Caco-2 (cell line): ENCODE measurements at places on chromosomes 16 and 17. TPM values are rescaled to one million over a fixed set of nuclear protein-coding genes. Genes with fewer than 3 reads are reported as not detected.

ATAD5 gene
- 20.2 and 21.8 TPM in 2 replicates for total RNA-seq

CLEC18B gene
- total RNA-seq: 0.36 and 1.3 TPM in 2 replicates

NPIPA3 gene
- total RNA-seq: 1.8 TPM in 1 of 2 replicates, not detected in the other

MEFV gene
- total RNA-seq: not detected in 2 replicates

PIMREG gene
- 15.8 and 15.9 TPM in 2 replicates for total RNA-seq

SDK2 gene
- 0.09 and 0.14 TPM in 2 replicates for total RNA-seq

RASL10B gene
- 11.4 and 13.3 TPM in 2 replicates for total RNA-seq

LRRC46 gene
- total RNA-seq: 1.4 and 2.3 TPM in 2 replicates

DPEP3 gene
- total RNA-seq: not detected in 2 replicates

ADGRG3 gene
- 0.25 TPM in 1 of 2 replicates, not detected in the other for total RNA-seq

KRTAP9-4 gene
- not detected in 2 replicates for total RNA-seq
